ENCODE measurements at places on chromosomes 3 and 15.
A peak's percentile ranks its signal among the peaks of the same experiment; 100 is the strongest.

DNA sequence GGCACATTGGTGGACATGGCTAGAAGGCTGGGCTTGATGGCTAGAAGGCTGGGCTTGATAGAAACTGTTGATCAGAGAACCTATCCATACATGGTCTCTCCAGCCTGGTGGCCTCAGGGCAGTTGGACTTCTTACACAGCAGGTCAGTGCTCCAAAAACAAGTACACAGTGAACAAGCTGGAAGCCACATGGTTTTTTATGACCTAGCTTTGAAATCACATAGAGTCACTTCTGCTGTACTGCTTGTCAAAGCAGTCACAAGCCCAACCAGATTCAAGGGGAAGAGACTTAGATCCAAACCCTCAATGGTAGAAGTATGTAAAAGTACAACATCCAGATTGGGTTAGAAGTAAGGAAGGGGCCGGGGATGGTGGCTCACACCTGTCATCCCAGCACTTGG is 89.4 kb upstream of the HES1 start:
- DNase-seq = peak; percentile 28

- DNase-seq = peak; percentile 59
These were observed 30.0 kb upstream of the TRAK1 start for GRCh38 chr3:42061025-42061712.

GRCh38 chr15:98402486-98402885 is 245.9 kb upstream of the IGF1R start:
- no peak for DNase-seq

- DNase-seq = peak; percentile 58
These were observed 45.4 kb downstream of the SSR3 start for GRCh38 chr3:156509189-156510174.

DNA sequence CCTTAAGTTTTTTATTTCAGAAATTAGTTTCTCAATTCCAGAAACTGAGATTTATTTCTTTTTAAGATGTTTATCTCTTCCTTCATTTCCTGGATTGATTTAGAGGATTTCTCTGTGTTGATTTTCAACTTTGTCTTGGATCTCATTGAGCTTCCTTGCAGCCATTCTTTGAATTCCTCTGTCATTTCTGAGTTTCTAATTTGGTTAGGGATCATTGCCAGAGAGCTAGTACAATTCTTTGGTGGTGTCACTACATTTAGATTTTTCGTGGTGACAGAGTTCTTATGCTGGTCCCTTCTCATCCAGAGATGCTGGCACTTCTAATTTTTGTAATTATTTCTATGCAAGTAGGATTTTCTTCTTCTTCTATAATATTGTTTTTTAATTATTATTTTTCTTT is 691.1 kb upstream of the NAALADL2 start:
- DNase-seq = no peak

GRCh38 chr3:101703169-101703568 is 16.7 kb upstream of the RPL24 start:
- DNase-seq = no peak

GRCh38 chr15:93286446-93286845 is 197.4 kb upstream of the RGMA start:
- DNase-seq = no peak

DNA sequence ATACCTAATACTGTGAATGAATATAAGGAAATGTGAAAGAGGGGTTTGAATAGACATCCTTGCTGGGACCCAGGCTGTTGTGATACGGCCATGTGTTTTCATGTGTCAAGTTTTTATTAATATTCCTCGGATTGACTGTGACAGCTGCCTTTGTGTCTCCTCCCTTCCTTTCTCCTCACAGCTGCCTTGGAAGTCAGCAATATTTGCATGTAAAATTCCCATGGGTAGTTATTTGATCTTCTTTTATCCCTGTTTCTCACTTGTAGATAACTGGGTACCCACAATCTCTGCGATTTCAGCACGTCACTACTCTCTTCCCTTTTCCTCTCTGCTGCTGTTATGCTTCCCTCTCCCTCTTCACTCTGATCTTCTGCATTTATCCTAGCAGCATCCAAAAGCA is 9.4 kb downstream of the GPR156 start:
- DNase-seq = no peak

GRCh38 chr15:94042180-94042928 is 189.0 kb upstream of the MCTP2 start:
- DNase-seq = no peak

DNA sequence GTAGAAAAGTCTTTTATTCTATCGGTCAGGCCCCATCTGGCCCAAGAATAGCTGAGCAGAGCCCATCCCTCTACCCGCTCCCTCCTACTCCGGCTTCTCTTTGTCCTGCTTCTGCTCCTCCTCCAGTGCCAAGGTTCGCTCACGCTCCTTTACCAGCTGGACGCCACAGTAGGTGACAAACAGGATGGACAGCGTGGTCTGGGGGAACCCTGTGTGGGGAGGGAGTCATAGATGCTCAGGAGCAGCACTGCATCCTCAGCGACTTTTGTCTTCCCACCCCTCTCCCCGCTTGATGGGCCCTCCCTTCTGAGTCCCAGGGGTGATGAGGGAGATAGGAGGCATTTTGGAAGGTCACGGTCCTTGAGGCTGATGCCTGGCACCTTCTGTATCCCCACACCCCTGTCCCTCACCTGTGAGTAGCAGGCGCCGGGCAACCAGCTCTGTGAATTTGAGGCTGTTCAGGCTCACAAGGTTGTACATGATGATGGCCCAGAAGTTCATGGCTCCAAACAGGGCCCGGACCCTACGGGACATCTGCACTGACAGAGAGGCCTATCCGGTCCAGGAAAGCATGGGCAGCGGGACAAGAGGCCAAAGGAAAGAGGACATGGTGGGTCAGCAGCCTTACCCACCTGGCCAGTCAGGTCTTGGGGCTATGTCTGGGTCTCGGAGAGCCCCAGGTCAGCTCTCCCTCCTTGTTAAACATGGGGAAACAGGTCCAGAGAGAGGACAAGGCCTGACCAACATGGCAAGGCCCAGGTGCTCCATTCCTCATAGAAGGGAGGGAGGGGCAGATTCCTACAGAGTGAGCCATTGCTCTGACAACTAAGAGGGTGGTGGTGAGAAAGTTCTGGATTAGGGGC is 7.6 kb downstream of the KLHL40 start:
- no peak for DNase-seq

- no peak for DNase-seq
These were observed 30.4 kb upstream of the PLAAT1 start for GRCh38 chr3:193210618-193211017.

DNA sequence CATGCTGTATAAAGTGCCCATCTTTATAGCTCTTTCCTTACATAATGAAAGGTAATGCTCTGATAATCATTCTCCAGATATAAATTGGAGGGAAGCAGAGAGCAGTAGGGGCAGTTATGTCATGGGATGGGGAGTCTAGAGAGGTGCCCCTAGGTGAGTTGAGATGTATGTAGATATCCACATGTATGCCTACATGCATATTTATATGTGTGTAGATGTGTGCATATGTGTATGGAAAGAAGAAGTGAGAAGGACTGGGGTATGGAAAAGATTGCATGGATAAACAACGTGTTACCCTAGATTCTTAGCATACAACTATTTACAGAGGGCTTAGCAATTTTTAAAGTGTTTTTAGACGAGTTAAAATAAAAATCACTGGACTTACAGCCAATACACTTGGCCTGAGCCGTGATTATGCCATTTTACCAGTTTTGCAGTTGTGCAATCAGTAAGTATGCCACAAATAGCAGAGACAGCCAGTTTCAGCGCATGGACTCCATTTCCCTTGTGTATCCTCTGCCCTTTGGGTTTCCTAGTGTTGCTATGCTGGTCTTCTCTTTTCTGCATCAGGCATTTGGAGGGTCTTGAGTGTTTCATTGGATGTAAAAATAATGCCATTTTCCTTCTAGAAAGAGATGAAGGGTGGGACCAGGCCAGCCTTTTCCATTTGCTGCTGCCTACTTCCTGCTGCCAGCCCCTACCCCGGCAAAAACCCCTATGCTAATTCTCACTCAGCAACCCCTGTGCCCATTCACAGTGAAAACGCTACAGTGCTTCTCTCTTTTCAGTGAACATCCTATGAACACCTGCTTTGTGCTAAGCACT is 199.4 kb upstream of the NR2E3 start:
- DNase-seq = no peak

DNA sequence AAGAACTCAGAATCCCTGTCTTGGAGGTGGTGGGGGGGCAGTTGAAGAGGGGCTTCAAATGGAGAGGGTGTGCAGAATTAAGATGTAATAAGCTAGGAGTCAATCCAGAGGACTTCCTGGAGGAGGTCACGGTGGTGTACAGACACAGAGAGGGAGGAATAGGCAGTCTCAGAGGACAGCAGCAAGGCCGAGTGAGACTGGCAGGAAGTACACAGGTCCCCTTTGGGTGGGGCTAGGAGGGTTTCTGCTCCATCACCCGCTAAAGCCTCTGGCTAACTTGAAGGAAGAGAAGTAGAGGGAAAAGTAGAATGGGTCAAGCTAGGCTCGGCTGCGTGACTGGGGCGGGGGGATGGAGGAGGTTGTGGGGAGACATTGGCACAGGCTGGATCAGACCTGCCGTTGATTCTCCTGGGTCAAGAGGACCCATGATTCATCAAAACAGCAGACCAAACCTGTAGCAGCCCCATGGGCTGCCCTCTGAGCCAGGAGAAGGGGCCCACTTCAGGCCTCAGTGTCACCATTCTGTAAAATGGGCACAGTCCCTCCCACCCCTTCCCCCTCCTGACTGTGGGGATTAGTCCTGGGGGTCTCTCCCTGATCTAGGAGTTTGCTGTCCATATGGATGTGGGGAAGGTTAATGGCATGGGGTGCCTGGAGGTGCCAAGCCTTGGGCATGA is 16.9 kb downstream of the CSPG4 start:
- DNase-seq = no peak

DNA sequence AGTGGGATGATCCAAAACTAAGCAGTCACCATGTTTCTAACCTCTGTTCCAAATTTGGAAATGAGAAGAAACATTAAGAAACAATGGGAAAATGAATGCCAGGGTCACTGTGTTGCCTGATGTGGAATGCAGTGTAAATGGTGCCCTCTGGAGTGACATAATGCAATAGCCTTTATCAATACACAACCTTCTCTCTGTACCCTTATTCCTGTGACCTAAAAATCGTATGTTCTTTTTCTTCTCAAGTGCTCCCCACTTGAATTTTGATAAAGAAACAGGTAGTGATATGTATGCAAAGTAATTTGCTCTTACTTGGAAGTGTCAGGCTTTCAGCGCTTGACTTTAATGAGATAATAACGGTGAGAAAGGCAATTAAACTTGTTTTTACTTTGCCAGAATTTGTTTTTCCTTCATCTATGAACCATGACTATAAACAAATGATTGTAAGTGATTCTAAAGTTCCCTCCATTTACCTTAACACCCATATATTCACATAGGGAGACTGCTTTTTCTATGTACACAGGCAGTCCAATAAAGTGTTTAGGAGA is 145.8 kb upstream of the THRB start:
- DNase-seq = peak; percentile 45

- no peak for DNase-seq
These were observed 24.3 kb downstream of the CACNA2D3 start for GRCh38 chr3:54146506-54147239.

DNA sequence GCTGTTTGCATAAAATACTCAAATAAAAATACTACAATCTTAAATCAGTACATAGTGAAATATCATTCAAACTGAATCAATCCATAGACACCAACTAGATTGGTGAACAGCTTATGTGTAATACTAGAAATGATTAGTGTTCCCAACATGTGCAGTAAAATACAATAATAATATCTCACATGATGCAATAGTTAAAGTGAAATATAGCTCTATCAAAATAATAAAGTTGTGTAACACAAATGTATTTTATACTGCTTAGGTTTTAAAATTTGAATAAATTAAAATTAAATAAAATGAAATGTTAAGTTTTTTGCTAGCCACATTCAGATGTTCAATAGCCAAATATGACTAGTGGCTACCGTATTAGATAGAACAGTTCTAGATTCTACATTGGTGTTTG is 714.1 kb downstream of the ZNF385D start:
- no peak for DNase-seq

DNA sequence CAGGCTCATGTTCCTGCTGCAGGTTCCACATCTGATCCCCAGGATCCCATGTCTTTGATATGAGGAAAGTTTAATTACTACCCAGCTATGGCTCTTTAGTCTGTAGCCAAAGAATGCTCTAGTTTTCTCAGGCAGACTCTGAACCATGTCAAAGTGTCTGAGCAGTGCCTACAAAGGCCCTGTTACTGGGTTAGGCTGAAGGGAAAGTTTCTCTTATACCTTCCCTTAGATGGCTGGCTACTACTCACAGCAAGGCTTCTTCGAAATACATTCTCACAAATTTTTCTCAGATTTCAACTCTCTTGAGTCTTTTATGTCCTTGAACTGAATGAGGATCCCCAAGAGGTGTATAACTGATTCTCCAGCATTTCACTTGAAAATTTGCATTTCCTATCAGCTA is 102.4 kb downstream of the NR1D2 start:
- no peak for DNase-seq

GRCh38 chr15:66456211-66456610 is 41.4 kb downstream of the SNAPC5 start:
- no peak for DNase-seq

DNA sequence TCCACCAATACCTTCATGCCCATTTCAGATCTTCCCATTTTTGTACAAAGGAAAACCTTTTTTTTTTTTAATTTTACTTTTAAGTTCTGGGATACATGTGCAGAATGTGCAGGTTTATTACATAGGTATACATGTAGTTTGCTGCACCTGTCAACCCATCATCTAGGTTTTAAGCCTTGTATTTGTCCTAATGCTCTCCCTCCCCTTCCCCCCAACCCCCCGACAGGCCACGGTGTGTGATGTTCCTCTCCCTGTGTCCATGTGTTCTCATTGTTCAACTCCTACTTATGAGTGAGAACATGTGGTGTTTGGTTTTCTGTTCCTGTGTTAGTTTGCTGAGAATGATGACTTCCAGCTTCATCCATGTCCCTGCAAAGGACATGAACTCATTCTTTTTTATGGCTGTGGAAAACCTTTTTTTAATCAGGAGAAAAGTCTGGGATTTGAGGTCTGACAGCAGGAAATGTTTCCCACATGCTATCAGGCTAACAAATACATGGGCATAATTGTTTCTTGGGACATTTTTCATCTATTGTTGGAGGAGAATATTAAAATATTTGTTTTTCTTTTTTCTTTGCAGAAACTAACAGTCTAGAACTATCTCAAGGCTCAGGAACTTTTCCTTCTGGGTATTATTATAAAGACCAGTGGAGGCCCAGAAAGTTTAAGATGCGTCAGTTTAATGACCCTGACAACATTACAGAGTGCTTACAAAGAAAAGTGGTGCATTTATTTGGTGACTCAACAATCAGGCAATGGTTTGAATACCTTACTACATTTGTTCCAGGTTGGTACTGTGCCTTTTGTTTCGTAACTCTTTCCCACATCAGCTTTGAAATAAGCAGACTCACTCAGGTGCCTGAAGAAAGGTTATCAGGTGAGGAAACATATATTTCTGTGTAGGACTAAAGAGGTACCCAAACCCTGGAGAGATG is 32.8 kb upstream of the NFKBIZ start:
- DNase-seq = no peak

GRCh38 chr3:60160111-60160821 is 1091.0 kb downstream of the FHIT start:
- no peak for DNase-seq

GRCh38 chr3:129254536-129255230 is 5.3 kb downstream of the COPG1 start:
- no peak for DNase-seq
